Sigmoid colon (tissue), 7 donors: ENCODE measurements at places on chromosomes 6 and 20.

- peak; percentile 79 for DNase-seq
These were observed 2.8 kb downstream of the RPS6KA2 start for GRCh38 chr6:166624275-166624674.

DNA sequence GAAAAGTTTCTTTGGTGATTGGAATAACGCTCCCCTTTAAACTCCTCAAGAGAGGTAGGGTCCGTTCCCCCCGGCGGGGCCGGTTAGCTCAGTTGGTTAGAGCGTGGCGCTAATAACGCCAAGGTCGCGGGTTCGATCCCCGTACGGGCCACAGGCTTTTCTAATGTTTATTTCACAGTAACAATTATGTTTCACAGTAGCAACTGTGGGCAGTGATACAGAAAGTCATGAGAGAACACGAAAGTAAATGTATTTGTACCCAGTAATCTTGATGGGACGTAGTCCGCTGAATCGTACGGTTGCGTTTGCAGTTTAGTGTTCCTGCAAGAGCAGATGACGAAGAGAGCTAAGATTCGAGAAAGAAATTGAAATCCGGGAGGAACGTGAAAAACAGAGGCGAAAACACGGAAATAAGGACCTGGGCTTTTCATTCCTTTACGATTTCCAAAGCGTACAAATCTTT is 505.5 kb downstream of the PRIM2 start:
- no peak for DNase-seq

- no peak for DNase-seq
These were observed 7.1 kb upstream of the DDO start for GRCh38 chr6:110422444-110422822.

GRCh38 chr20:49964964-49965780 is 17.6 kb upstream of the SNAI1 start:
- peak; percentile 46 for DNase-seq

DNA sequence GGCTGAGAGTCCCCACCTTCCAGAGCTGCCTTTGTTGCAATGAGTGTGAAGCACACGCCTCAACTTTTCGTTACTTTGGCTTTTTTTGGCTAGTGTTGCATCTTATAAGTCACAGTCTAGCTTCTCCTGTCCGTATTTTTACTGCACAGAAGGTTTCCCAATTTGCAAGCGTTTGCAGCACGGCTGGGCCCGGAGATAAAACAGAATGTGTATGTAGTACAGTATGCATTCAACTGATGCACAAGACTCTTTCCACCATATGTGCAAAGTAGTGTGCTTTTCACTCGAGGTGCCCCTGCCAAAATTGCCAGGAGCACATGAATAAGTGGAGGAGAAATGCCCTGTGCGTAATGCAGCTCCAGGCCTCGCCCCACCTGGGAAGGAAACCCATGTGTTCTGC is 79.6 kb downstream of the SOBP start:
- DNase-seq = no peak

GRCh38 chr6:136312975-136313374 is 23.3 kb upstream of the BCLAF1 start:
- DNase-seq = no peak

- DNase-seq = no peak
These were observed 24.1 kb upstream of the PAX1 start for GRCh38 chr20:21681234-21681921.

- no peak for DNase-seq
These were observed 37.9 kb upstream of the SLC23A2 start for GRCh38 chr20:5039255-5039657.

DNA sequence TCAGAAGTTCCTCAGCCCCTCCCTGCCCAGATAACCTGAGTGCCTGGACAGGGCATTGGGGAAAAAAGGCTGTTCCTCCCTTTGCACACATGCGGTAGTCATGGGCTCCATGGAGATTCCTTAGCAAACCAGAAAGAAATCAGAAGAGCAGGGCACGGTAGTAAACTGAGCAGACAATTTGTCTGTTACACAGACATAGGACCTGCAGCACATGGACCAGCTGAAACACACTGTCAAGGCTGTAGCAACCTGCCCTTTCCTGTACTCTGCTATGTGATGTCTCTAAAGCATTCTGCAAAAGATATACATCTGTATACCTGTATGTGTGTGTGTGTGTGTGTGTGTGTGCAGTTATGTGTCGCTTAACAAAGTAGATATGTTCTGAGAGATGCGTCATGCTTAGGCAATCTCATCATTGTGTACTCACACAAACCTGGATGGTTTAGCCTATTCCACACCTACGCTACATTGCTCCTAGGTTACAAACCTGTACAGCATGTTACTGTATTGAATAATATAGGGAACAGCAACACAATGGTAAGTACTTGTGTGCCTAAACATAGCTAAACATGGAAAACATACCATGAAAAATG is 44.4 kb upstream of the BMP5 start:
- no peak for DNase-seq

GRCh38 chr20:48760403-48760983 is 67.3 kb downstream of the PREX1 start:
- no peak for DNase-seq

DNA sequence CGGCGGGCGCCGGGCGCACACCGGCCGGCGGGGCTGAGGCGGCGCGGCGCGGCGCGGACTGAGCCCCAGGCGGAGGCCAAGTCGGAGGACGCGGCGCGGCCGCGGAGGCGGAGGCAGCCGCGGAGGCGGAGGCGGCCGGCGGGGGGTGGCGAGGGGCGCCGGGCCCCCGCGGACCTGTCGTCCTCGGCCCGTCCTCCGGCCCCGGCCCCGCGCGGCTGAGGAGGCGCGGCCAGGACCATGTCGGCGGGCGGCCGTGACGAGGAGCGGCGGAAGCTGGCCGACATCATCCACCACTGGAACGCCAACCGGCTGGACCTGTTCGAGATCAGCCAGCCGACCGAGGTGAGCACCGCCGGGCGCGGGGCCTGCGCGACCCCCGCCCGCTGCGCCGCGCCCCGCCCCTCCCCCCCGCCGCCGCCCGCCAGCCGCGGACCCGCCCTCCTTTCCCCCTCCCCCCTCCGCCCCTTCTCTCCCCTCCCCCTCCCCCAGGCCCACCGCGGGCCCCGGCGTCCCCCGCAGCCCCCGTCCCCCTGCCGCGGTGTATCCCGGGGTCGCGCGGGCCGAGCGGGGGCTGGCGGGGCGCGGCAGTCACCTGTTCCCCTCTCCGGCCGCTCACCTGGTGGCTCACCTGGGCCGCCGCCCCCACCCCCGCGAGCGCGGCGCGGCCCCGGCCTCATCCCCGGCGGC is at the start of gene AFDN:
Gene AFDN (plus strand): TSS at position 16 of the 687 bp plus-strand sequence. CDS start 222 bp downstream, at position 238.
- DNase-seq = peak; percentile 70

DNA sequence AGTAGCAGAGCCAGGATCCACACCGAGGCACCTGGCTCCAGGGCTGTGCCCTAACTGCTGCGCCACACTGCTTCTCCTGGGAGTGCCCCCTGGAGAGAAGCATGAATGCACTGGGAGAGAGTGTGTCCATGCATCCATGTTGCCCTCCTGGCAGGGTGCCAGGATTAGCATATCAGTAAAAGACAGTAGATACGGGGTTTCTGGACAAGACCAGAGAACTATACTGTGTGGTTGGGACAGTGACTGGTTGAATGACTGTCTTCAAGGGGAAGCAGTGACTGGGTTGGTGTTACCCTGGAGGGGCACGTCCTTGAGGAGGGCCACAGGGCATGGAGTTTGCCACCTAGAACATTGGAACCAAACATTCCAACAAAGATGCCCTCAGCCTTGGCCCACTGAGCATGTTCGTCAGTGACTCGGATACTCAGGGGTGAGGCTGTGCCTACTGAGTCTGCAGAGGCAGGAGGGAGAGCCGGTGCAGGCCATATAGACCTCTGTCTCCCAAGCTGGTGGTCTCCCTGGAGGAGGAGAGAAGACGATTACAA is 288.8 kb downstream of the CDC5L start:
- no peak for DNase-seq

- DNase-seq = no peak
These were observed 173.2 kb upstream of the BMP5 start for GRCh38 chr6:56048601-56049000.

DNA sequence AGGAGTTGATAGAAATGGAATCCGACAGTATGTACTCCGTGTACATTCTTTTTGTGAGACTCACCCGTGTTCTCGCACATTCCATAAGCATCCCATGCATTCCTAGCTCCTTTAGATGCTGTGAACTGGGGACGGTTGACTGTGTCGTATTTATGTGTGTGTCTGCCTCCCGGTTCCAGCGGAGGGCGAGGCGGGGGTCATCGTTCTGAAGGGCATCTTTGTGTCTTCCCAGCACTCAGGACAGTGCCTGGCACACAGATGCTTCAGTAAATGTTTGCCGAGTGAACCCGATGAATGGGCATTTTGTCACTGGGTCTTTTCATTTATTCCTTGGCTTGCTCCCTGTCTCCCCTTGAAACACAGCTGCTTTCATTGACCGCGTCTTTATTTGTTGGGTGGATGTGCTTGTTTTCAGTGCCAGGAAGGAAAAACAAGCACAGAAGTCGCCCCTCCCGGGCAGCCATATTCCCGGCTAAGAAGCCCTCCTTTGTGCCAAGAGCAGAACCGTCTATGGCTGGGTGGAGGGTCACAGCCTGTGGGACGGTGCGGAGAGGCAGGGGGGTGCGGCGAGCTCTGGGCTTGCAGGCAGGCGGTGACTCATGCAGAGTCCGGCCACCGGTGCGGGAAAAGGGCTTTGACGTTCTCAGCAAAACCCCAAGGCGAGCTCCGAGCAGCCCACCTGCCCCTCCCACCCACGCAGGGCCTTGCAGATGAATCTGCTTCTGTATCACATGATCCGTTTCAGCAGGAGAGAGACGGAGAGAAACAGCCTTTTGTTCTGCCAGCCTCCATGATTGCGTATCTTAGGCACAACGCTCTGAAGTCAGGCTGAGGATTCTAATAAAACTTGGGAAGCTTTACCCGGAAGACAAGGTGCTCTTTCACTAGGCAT is 11.2 kb upstream of the PSMG4 start:
- DNase-seq = peak; percentile 91

- DNase-seq = no peak
These were observed 1.6 kb upstream of the SNX9 start for GRCh38 chr6:157821342-157822033.

DNA sequence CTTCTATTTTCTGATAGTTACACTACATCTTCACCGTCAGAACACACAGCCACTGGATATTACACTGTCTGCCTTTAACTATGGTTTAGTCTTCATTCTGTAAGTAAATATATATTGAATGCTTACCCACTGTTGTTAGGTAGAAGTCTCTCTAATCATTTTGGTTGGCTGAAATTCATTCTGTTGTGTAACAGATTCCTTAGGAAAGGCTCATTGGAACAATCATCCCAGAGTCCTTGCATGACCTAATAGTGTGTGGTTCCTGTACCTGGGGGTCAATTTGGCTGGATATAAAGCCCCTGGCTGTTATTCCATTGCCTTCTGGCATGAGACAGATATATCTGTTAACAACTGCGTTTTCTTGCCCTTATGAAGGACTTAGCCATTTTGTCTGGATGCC is 9.9 kb downstream of the BLOC1S5 start:
- DNase-seq = no peak

- DNase-seq = no peak
These were observed 7.9 kb downstream of the KIAA1755 start for GRCh38 chr20:38252292-38253288.

DNA sequence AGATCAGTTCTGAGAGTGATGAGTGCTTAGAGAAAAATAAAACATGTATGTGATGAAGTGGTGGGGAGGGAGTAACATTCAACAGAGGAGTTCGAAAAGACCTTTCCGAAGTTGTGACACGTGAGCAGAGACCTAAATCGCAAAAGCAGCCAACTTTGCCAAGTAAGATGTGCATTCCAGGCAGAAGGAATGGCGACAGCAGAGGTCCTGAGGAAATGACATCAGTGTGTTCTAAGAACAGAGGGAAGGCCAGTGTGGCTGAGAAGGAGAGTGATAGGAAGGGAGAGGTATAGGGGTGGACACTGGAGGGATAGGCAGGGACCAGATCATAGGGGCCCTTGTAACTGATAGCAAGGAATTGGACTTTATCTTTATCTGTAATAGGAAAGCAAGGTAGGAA is 51.3 kb downstream of the ADAT2 start:
- no peak for DNase-seq
